H9 (cell line): ENCODE measurements at places on chromosomes 1 and 21.
A peak's percentile ranks its signal among the peaks of the same experiment; 100 is the strongest.

DNA sequence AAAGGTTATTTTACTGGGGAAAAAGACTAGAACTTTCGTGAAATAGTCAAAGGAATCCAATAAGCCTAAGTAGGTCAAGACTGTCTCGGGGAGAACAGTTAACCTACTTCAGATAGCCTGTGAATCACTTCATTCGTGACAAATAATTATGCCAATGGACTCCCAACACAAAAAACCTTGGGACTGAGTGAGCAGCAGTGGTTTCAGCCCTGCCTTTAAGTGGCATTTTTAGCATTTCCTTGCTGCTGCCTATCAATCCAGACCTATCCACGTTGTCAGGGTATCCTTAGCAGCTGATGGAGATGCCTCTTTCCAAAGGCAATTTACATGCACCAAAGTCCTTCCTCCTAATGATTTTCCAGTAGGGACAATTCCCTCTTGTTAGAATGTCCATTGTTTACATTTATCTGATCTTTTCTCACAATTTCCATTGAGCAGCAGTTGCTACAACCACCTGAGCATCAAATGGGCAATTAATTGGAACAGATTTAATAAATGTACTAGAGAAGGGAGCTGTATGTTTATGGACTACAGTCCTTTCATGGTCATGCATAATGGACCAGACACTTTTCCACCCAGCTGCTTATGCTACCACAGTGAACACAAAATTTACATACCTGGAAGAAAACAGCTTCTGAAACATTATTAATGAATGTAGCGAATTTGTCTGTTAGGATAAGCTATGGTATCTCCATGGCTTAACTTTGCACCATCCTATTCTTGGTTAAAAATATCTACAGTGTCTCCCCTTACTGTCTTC is 75.8 kb downstream of the TM2D1 start:
- H3K4me1 ChIP-seq: no peaks in the 10 kb centered on the region
- H3K4me3 ChIP-seq: no peak overlapping the region
- H3K36me3 ChIP-seq: no peaks in the 10 kb centered on the region
- DNase-seq: no peak
- H3K27ac ChIP-seq: no peak overlapping the region

DNA sequence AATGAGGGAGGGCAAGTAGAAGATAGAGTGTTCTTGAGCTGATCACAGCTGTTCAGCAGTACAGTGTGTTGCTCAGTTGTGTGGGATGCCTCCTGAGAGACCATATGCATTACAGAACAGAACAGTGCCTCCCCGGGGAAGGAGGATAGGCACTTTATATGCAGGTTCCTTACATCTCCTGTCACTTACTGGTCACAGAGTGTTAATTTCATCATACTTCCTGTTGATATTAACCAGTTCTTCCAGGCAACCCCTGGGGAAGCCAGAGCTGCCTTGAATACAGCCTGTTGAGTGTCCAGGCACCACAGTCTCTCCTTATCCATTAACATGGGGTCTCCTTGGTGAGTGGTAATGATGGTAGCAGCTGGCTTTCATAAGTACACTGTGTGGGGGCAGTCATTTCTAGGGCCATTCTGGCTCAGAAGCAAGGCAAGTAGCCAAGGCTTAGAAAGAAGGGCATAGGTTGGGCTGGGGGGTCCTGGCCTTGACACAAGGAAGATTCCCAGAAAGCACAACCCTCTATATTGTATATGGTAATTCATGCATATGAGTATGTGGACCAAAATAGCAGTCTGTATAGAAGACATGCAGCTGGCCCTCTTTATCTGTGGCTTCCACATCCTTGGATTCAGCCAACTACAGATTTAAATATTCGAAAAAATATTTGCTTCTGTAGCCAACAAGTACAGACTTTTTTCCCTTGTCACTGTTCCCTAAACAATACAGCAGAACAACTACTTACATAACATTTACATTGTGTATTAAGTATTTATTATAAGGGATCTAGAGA is 142.4 kb downstream of the ZP4 start:
- H3K4me1 ChIP-seq: no peaks in the 10 kb centered on the region
- H3K4me3 ChIP-seq: no peak overlapping the region

DNA sequence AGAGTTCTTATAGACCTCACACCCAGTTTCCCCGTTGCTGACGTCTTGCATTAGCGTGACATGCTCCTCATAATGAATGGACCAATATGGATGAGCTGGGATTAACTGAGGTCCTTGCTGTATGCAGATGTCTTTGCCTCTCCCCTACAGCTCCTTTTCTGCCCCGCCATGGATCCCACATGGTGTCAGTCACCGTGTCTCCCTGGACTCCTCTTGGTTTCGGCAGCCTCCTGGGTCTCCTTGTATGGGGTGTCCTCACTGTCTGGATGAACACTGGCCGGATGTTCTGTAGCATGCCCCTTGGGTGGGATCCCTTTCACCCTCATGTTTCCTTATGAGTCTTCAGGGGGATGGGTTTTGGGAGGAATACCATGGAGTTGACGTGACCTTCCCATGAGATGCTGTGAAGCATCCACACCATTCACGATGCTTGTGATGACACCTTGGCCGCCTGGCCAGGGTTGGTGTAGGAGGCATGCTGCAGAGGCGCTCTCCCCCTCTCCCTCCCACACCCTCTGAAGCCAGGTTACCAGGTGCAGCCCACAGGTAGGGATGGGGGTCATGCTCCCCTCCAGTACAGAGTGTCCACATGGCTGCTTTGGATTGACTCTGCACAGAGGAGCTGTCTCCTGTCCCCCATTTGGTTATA is 4.4 kb downstream of the GJC2 start:
- no peaks in the 10 kb centered on the region; the same call in 1 of the 2 replicates for H3K27me3 ChIP-seq
- no peak overlapping the region for H3K4me3 ChIP-seq
- DNase-seq: no peak

DNA sequence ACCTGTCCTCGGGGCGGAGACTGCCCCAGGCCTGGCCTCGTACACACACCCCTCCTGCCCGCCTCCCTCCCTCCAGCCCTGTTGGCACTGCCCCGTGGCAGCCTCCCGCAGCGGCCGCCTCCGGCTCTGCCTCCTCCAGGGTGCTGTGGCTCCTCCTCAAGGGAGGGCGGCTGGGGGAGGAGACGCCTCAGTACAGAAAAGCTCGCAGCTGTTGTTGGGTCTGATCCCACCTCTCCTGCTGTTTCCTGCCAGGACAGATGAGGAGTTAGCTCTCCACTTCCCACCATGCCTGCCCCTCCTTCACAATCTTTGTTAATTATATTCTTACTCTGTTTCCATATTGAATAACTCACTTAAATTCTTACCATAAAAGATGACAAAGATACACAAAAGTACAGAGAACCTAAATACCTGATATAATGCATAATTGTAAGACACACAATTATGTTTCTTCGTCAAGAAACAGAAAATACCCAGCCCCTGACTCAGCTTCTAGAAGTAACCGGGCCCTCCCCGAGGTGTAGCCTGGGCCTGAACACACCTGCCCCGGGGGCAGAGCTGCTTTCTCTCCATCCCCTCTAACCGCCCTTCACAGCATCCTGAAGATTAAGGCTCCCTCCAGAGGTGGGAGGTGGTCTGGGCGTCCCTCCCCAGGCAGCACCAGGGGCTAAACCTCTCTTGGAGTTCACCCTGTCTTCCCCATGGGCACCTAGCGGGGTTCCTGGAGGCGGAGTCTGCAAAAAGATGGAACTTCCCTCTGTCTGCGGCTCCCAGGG is 30.6 kb upstream of the COL6A1 start:
- H3K4me1 ChIP-seq: no peaks in the 10 kb centered on the region
- no peak overlapping the region for H3K27ac ChIP-seq
- H3K36me3 ChIP-seq: no peaks in the 10 kb centered on the region
- no peaks in the 10 kb centered on the region for H3K27me3 ChIP-seq
- no peak overlapping the region for H3K4me3 ChIP-seq
- no peak for DNase-seq

- no peak for DNase-seq
- H3K4me3 ChIP-seq: no peak overlapping the region
- H3K27ac ChIP-seq: no peak overlapping the region
- H3K4me1 ChIP-seq: no peaks in the 10 kb centered on the region; the same call in 1 of the 2 replicates
- no peaks in the 10 kb centered on the region for H3K27me3 ChIP-seq
Observed at GRCh38 chr1:114342376-114342775, 168.6 kb downstream of the TRIM33 start.

DNA sequence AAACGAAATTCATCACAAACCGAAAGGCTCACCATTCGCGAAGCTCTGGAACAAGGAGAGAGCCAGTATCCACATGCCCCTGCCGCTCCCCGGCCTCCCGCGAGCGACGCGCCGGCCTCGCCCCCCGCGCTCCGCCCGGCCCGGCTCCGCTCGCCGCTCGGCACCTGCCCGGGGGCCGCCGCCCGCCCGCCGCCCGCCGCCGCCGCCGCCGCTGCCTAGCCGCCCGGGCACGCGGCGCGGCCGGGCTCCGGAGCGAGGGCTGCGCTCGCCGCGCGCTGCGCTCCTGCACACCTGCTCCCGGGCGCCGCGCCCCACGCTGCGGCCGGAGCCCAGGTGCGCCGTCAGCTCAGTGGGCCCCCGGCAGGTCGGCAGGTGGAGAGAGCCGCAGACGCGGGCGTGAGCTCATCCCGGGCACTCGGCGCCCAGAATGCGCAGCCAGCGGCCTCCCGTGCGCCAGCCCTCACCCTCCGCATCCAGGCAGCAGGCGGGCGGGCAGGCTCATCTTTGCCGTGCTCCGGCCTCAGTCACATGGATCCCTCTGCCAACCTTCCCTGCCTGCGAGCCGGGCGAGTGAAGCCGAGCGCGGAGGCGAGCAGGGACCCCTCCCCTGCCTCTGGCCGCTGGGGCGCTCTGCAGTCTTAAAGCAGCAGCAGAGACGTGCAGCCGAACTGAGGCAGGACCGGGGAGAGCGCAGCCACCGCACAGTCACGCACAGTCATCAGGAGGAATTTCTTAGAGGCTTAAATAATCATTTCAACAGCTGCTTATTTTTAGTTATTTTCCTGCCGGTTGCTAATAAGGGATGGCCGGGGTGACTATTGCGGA is at the start of gene DSCAM:
Gene DSCAM (minus strand): TSS at position 572 of the 825 bp plus-strand sequence. CDS start 497 bp downstream, at position 75.
- H3K4me3 ChIP-seq: peak within 1 kb of the TSS; percentile 82
- H3K27me3 ChIP-seq: peaks cover 5% of the 10 kb centered on the region; the same call in 1 of the 2 replicates
- peak; percentile 63 for DNase-seq
- H3K27ac ChIP-seq: no peak within 1 kb of the TSS
- no peaks in the 10 kb centered on the region for H3K36me3 ChIP-seq

DNA sequence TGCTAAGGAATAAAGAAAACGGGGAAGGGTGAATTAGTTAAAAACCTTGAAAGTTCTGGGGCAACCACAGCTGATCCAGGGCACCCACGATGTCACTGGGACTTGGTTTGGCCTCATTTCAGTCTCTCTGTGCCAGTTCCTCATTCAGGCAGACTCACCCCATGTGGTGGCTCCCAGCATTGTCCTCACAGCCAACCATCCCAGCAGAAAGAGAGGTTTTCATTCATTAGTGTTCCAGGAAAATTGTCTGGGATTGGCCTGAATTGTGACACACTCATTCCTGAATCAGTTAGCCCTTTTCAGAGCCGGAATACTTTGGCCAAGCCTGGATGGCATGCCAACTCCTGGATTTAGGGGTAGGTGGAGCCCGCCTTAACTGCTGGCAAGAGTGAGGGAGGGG is 367.7 kb downstream of the PRDM2 start:
- DNase-seq: no peak
- no peaks in the 10 kb centered on the region for H3K36me3 ChIP-seq
- H3K27me3 ChIP-seq: no peaks in the 10 kb centered on the region
- H3K4me3 ChIP-seq: no peak overlapping the region
- H3K27ac ChIP-seq: no peak overlapping the region
- H3K4me1 ChIP-seq: no peaks in the 10 kb centered on the region

DNA sequence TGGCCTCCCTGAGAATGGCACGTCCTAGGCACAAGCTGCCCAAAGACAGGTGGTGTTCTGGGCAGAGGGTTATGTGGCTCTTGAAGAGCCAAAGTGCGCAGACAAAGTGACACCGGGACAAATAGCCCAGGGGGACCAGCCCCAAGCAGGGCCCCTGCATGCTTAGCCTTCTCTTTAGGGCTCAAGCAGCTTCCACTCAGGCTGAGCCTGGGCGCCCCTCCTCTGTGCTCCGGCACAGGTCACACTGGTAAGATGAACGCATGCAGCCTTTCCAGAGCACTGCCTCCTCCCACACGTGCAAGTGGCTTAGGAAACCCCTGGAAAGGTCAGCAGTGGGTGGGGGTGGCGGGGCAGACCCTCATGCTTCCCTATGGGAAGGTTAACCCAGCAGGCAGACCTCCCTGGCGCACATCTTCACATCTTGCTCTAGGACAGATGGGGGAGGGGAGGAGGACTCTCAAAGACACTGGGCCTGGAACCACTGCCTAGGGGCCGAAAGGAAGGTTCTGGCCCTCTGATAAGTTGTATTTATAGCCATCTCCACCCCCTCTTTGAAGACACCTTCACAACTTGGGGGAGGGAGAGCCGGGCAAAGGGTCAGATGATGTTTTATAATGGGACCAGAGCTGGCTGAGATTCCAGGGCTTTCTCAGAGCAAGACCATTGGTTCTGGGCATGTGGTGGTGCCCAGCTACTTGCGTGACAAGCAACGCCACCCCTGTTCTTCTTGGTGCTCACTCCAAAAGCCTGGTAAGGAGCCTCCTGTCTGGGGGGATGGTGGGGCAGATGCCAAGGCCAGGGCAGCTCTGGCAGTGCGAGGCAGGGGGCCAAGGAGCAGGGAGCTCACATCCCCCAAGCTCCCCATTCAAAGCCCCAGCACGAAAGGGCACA is 5.5 kb downstream of the KLHL21 start:
- DNase-seq: no peak
- no peak overlapping the region for H3K4me3 ChIP-seq
- no peaks in the 10 kb centered on the region for H3K27me3 ChIP-seq

DNA sequence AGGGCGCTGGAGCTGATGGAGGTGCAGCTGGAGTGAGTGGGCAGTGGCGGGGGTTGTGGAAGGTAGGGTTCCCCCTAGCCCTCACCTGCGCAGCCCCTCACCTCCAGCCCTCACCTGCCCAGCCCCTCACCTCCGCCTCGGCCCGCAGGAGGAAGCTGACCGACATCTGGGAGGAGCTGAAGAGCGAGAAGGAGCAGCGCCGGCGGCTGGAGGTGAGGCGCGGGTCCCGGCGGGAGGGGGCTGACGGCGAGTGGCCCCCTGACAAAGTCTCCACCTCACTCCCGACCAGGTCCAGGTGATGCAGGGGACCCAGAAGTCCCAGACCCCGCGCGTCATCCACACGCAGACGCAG is 2.7 kb downstream of the EVA1B start:
- no peaks in the 10 kb centered on the region for H3K27me3 ChIP-seq
- H3K27ac ChIP-seq: no peak overlapping the region
- peaks cover 10% of the 10 kb centered on the region for H3K36me3 ChIP-seq
- DNase-seq: no peak
- H3K4me1 ChIP-seq: no peaks in the 10 kb centered on the region
- peak overlapping the region; percentile 72 for H3K4me3 ChIP-seq

GRCh38 chr1:117897551-117897950 is 31.9 kb downstream of the GDAP2 start:
- H3K27ac ChIP-seq: no peak overlapping the region
- peaks cover 25% of the 10 kb centered on the region for H3K36me3 ChIP-seq
- no peak overlapping the region for H3K4me3 ChIP-seq
- no peaks in the 10 kb centered on the region for H3K4me1 ChIP-seq

DNA sequence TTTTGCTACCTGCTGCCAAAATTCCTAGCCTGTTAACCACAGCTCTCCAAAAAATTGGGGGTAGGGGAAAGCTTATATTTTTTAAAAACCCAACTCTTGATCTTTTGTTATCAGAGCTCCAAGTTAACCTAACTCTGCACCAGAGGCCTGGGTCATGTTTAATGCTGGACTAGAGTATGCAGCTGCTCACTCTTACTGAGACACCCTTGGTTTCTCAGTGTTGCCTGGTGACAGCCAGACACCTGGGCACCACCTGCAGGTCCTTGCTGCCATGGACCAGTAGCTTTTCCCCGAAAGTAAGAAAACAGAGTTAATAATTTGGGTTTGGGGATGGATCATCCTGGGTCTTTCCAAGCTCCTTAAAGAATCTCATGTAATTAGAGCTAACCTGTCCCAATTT is 30.1 kb downstream of the KCNJ6 start:
- no peak for DNase-seq
- H3K36me3 ChIP-seq: no peaks in the 10 kb centered on the region
- no peak overlapping the region for H3K27ac ChIP-seq
- no peaks in the 10 kb centered on the region for H3K27me3 ChIP-seq
